Daoy (cell line): ENCODE measurements at places on chromosomes 6 and 20. TPM values are rescaled to one million over a fixed set of nuclear protein-coding genes. Genes with fewer than 3 reads are reported as not detected.

CAPN11 gene
- not detected in 2 replicates for total RNA-seq

BAK1 gene
- 13.1 and 18.8 TPM in 2 replicates for total RNA-seq

HUS1B gene
- total RNA-seq: 2.9 and 6.8 TPM in 2 replicates

HLA-DRB5 gene
- total RNA-seq: not detected in 2 replicates

FOXA2 gene
- 0.33 and 0.57 TPM in 2 replicates for total RNA-seq

MUC21 gene
- not detected in 2 replicates for total RNA-seq

ELOVL4 gene
- 2.5 and 4.2 TPM in 2 replicates for total RNA-seq

NRSN2 gene
- 19.2 and 19.3 TPM in 2 replicates for total RNA-seq

GPR63 gene
- 1.7 and 3.0 TPM in 2 replicates for total RNA-seq

EPHA7 gene
- 0.06 and 0.09 TPM in 2 replicates for total RNA-seq

MAFB gene
- total RNA-seq: 0.97 and 1.1 TPM in 2 replicates

TFAP2A gene
- total RNA-seq: 4.5 and 5.6 TPM in 2 replicates

ZNF341 gene
- total RNA-seq: 0.68 and 1.5 TPM in 2 replicates

EYS gene
- not detected in 2 replicates for total RNA-seq

KCNS1 gene
- not detected in 2 replicates for total RNA-seq

FLOT1 gene
- total RNA-seq: 370 and 430 TPM in 2 replicates

WFDC10B gene
- total RNA-seq: not detected in 2 replicates

DEFB121 gene
- not detected in 2 replicates for total RNA-seq

LST1 gene
- 0.09 and 3.5 TPM in 2 replicates for total RNA-seq

SDC4 gene
- total RNA-seq: 136 and 143 TPM in 2 replicates
